ENCODE measurements at places on chromosomes 4 and X.
A peak's percentile ranks its signal among the peaks of the same experiment; 100 is the strongest.

DNA sequence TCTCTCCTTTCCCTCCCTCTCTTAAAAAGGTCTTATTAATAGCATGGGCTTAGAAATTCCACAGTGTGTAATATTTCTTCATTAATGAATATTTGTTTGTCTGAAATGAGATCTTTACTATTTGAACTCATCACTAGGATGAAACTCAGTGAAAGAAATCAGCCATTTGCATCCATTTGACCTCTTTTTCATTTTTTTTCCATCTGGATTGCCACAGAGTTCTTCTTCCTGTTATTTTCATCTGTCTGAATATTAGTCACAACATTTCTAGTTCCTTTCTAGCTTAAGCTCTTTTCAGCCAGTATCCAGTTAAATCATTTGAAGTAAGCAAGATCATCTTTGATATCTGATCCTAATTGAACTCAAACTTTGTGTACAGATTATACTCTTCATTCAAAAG, 69.2 kb upstream of the PLS3 start:
- DNase-seq: no peak

DNA sequence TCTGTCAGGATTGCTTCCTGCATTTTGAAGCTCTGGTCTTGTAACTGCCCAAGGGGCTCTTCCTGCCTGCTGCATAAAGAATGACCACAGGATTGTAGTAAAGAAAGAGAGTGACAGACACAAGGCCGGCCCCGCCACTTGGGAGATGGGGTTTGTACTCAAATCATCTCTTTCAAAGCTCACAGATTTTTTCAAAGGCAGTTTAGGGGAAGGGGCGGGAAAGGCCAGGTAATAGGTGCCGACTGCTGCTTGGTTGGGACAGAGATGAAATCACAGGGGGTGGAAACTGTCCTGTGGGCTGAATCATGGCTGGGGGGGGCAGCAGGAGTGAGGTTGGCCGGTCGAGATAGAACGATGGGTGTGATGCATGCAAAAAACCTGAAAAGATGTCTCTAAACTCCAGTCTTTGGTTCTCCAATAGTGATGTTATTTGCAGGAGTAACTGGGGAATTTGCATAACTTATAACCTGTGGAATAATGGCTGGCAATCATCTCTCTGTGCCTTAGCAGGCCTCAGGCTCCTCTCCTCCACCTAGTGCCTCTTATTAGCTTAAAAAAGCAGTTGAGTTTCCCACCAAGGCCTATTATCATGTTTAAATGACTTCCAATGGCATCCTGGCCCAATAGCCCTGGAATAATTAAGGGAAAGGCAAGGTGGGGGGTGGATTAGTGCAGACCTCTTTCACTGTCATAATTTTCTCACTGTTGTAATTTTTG, 778.4 kb upstream of the FRG1 start:
- no peak for DNase-seq

DNA sequence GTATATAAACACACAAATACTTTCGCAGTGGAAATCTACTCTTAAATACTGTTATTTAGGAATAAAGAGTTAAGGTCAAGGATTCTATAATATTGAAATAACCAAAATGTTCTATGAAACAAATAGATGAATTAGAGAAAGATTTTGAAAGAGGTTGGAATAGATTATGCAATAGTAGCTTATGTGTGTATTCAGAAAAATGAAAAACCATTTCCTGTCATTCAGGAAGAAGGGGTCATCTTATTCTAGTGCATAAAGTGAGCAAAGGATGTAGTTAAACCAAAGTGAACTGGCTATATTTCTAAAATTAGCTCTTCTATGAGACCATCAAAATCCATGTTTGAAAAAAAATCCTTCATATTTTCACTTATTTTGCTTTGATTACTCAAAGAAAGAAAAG, 30.0 kb upstream of the MYOZ2 start:
- DNase-seq: no peak

GRCh38 chr4:99679976-99680375, 22.3 kb upstream of the C4orf54 start:
- DNase-seq: no peak

- no peak for DNase-seq
These were observed 45.5 kb downstream of the SMIM31 start for GRCh38 chr4:164799410-164799809.

- no peak for DNase-seq
These were observed 44.7 kb downstream of the SLC10A7 start for GRCh38 chr4:146477054-146477453.

- DNase-seq: no peak
These were observed 36.0 kb downstream of the STIM2 start for GRCh38 chr4:26896636-26897035.

DNA sequence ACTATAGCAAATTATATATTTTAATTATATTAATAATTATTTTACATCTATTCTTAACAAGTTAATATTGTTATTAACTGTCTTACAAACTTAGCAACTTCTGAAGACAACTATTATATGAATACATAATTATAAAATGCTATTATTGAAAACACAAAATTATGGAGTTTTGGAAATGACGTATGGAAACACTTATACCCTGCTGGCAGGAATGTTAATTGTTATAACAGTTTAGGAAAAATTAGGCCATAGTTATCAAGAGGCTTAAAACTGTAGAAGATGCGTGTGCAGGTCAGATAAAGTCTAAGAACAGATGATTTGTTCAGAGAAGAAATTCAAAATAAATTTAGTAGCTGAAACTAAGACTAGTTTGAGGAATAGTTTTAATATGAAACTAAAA, 211.7 kb downstream of the FAT4 start:
- no peak for DNase-seq

DNA sequence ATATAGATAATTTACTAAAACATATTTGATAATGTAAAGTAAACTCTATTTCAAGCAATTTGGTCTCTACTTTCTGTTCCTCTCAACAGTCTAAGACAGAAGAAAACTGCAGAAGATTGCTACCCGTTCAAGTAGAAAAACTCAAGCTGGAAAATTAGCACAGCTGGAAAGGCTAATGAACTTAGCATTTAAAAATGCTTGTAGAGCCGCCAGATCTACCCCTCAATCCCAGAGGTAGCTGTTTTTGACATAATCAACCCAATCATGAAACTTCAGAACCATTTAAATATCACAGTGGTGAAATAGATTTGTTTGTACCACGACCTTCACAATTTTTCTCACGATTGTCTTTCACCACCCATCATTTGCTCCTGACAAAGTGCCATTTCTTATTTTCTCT, 479.5 kb downstream of the SPRY1 start:
- no peak for DNase-seq

DNA sequence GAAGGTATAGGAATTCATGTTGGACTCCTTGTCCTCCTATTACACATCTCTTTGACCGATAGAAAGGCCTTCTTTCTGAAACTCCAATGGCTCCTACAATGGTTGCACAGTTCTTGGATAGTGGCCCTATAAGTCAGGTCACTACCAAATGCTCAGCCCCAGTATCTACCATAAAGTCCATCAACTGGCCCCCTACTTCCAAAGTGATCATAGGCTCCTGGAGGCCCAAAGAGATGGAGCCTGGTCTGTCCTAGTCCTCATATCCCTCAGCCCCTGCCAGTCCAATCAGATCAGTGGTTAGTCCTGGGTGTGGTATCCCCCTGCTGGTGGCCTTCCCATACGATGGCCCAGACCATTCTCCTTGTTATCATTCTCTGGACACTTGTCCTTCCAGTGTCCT, 30.3 kb downstream of the SULT1E1 start:
- no peak for DNase-seq

DNA sequence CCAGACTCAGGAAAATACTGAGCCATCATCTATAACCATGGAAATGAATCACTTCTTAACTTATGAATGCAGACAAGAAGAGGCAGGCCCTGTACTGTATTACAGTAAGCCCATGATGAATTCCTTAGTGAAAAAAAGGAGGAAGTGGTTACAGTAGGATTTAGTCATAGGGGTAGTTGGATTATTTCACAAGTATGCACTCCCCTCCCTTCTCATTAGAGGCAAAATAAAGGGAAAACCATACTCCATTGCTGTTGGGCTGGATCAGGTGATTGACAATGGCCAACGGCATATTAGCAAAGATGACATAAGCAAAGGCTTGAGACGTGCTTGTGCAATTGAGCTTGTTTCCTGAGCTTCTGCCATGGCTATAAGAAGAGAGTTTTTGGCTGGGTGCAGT, 181.1 kb upstream of the PRPS2 start:
- DNase-seq: no peak

DNA sequence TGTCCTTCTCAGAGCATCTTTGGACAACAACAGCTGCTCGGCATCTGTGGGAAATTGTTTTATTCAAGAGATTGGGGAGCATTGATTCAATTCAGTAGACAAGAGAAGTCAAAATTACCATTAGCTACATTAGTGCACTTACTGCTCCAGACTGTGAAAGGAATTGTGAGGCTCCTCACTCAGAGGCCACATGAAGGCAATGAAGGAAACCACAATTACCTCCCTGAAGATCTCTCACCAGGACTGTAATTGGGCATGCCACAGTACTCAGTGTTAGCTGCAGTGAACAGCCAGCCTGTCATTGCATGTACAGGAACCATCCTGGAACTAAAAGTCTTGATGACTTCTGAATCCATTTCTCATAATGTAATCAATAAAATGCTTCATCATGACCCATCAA, 144.8 kb downstream of the PPA2 start:
- no peak for DNase-seq

DNA sequence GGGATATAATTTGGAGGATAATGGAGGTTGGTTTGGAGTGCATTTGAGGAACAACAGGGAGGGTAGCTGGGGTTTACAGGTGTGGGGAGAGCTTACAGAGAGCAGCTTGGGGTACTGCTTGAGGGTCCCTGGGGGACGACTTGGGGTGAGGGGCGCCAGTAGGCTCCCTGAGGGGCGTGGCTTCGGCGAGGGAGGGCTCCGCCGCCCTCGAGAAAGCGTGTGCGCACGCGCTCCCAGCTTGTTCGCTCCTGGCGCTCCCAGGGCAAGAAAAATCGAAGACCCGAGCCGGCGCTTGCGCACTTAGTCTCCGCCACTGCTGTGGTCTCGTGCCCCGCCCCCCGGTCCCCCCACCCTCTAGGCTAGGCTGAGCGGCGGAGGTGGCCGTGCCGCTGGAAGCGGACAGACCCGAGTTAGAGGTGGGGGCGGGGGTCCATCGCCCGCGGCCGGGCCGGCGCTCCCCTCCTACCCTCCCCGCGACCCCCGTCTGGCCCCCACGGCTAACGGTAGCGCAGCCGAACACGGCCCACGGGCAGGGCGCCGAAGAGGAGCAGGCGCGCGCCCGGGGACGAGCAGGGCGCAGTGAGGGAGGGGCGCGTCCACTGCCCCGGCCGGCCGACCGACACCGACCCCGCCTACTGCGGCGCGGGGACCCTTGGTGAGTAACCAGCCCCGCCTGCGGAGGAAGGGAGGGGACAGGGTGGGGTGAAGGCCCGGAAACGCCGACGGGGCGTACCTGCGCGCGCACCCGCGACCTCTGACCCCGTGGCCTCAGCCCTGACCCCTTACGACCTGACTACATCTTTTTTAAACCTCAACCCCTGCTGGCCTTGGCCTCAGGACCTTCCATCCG, 5.4 kb upstream of the CCDC120 start:
- DNase-seq: peak; percentile 70

DNA sequence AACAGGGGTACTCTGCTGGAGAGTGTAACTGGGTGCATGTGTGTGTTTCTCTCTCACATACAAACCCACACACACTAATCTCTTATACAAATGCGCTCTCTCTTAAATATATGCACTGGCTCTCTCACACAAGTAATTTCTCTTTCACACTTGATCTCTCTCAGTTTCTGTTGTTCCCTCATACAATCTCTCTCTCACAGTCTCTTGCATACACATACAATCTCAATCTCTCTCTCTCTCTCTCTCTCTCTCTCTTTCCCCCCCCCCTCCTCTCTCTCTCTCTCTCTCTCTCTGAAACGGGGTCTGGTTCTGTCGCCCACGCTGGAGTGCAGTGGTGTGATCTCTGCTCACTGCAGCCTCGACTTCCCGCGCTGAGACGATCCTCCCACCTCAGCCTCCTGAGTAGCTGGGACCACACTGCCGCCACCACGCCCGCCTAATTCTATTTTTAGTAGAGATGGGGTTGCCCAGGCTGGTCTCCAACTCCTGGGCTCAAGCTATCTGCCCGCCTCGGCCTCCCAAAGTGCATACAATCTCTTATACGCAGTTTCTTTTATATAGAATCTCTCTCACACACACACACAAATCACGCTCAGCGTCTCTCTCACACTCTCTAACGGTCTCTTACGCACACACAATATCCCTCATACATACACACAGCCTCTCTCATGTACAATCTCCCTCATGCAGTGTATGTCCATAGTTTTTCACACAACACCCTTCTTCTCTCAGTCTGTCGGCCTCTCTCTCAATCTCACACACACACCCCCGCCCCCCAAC, 518 bp upstream of the FAM241A start:
- DNase-seq: no peak

- no peak for DNase-seq
These were observed 56.6 kb downstream of the STAP1 start for GRCh38 chr4:67615119-67615518.

DNA sequence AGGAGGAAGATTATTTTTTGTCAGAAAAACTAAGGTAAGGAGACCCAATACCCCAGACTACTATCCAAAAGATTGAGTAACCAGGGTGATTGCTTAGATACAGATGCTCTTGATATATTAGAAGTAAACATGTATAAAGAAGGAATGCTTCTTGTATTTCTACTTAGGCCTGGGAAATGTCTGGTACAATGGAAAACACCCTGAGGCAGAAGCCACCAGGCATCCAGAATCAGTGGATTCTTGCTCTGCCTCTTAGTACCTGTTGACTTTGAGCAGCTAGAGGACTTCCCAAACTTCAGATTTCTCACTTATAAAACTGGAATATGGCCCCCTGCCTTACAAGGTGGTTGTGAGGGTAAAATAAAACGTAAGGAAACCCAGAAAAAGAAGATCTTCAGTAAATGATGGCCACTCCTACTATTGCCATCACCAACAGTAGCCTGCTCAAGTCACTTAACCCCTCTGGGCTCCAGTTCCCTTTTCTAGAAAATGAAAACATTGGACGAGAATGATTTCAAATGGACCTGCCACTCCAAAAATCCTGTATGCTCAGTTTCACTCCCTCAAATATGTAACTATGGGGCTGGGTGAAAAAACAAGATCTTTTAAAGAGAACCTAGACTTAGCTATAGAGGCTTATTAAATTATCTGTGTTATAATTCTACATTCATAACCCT, 56.6 kb downstream of the AMELX start:
- no peak for DNase-seq

DNA sequence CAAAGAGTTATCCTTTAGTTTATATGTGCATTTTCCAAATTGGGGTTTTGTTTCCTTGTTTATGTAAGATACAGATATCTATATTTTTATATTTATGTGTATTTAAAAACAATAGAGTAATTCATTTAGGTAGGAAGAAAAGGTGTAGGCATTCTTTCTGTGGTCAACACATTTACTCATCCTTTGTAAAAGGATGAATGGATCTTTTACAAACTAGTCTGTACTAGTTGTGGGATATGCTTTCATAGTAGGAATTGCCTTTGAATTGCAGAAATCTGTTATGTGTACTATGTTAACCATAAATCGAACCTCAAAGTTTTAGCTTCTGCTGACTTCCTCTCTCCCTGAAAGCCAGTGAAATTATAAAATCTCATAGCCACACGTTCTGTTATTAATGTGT, 128.5 kb downstream of the REPS2 start:
- DNase-seq: no peak

All from NK-92 treated with Interleukin-12 subunit alpha and Interleukin-12 subunit beta, amount 100 ng/mL, for 24 hours (cell line).